ENCODE measurements at places on chromosomes 4 and X.

- H3K27me3 ChIP-seq: no peaks in the 10 kb centered on the region
- H3K4me1 ChIP-seq: no peaks in the 10 kb centered on the region
- no peaks in the 10 kb centered on the region for H3K36me3 ChIP-seq
- H3K4me3 ChIP-seq: no peak overlapping the region
These were observed 518.0 kb upstream of the DIPK2B start for GRCh38 chrX:45718676-45719075.

DNA sequence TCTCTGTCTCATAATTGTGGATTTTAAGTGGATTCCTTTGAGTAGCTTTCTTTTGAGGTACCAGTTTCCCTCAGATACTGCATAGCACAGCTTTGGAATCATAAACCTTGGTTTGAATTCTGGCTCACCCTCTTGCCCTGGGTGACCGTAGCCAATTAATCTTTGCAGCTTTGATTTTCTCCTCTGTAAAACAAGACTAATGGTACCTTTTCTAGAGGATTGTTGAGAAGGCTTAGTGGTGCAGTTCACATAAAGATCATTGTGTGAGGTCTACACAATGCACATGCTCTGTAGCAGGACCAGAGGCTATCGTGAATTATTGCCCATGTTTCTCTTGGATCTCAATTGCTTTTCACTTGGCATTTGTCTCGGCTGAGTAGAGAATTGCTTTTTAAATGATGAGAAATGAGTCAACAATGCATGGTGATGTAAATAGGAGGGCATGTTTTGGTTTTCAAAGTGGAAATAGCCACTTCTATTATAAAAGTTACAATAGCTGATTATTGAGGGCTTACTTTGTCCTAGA, 47.9 kb downstream of the TMEM131L start:
- no peaks in the 10 kb centered on the region for H3K36me3 ChIP-seq
- H3K4me3 ChIP-seq: no peak overlapping the region
- peak overlapping the region; percentile 56 for H3K27ac ChIP-seq

- no peaks in the 10 kb centered on the region for H3K27me3 ChIP-seq
- H3K4me3 ChIP-seq: no peak overlapping the region
- H3K36me3 ChIP-seq: no peaks in the 10 kb centered on the region
These were observed 75.5 kb downstream of the ANXA10 start for GRCh38 chr4:168167714-168168284.

- no peak overlapping the region for H3K27ac ChIP-seq
- H3K27me3 ChIP-seq: no peaks in the 10 kb centered on the region
- H3K4me3 ChIP-seq: no peak overlapping the region
- H3K36me3 ChIP-seq: no peaks in the 10 kb centered on the region
These were observed 763.5 kb upstream of the FRG1 start for GRCh38 chr4:189177130-189177529.

DNA sequence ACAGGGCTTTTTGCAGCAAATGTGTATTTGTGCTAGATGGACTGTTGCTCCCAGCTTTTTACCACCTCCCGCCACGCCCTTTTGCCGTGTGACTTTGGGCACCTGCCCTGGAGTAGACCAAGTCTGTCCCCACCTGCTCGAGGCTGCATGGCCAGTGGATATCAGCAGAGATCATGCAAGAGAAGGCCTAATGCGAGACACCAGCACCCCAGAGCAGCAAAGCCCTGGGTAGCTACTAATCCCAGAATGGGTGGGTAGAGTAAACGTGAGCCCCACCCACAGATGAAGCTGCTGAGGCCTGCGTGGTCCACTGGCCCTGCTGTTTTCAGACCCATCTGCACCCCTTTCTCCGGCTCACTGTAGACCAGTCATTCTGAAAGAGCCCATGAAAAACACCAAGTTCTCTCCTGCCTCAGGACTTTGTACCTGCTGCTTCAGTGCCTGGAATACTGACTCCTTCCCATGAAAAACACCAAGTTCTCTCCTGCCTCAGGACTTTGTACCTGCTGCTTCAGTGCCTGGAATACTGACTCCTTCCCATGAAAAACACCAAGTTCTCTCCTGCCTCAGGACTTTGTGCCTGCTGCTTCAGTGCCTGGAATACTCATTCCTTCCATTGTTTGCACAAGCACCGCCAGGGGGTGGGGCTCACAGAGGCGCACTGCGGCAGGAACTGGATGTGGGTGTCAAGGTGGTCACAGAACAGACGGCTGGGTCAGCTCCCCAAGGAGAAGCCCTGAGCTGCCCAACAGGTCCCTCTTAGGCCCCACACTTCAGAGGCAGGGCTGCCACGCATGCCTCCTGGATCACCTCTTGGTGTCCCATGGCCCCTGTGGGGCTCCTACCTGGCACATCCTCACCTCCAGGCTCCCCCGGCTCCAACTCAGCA, 5.1 kb upstream of the TNIP2 start:
- peak overlapping the region; percentile 63 for H3K27ac ChIP-seq
- no peaks in the 10 kb centered on the region for H3K36me3 ChIP-seq
- H3K4me1 ChIP-seq: peaks cover 22% of the 10 kb centered on the region
- peak; percentile 42 for DNase-seq
- H3K4me3 ChIP-seq: no peak overlapping the region
